ENCODE measurements at places on chromosomes 6 and 20. TPM values are rescaled to one million over a fixed set of nuclear protein-coding genes. Genes with fewer than 3 reads are reported as not detected.

DNA sequence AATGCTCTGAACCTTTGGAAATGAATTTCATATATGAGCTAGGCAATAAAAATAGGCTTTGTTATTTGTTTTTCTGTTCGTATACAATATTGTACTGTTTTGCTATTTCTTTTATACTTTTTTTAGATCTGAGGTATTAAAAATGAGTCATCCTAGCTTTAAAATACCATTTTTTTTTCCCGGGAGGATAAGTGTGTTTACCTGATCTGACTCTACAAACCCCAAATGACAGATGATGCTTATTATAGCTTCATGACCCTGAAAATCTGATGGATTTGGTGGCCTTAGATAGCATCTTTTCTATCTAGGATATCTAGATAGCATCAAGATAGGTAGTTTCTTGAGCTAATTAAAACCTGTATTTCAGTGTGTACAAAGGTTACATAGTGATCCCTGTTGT, 206.4 kb downstream of the DTNBP1 start:
- no peak for DNase-seq

DNA sequence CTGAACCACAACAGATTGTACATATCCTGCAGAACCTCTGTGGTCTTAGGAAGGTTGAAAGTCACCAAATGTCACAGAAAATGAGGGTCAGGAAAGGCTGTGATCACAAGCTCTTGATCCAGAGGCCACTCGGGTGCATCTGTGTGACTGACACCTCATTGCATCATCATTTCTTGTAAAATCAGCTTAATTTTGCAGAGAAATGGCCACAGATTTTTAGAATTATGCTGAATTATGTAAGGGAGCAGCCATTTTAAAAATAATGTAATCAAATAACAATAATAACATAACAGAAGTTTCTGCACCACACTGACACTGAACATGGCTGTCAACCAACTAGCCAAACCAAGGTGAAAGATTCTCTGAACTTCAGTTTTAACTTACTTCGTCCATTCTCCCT, 32.5 kb upstream of the PRND start:
- DNase-seq: no peak

GRCh38 chr20:62276439-62276838, 26.4 kb upstream of the ADRM1 start:
- peak; percentile 56 for DNase-seq

DNA sequence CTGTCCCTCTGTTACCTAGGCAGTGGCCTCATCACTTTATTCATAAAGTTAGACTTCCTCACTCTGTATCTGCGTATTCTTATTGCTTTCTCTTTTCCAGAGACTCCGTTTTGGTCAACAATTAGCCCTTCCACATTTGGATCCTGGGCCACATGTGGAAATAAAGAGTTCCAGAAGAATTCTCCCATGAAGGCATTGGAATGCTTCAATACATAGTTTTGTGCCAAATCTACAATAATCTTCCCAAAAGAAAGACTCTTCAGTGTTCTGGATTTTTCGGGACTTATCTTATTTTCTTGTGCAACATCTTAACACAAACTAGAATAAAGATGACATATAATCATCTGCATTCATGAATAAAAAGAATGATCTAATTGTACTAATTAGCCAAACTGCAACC, 187.7 kb upstream of the BMP2 start:
- no peak for DNase-seq

DNA sequence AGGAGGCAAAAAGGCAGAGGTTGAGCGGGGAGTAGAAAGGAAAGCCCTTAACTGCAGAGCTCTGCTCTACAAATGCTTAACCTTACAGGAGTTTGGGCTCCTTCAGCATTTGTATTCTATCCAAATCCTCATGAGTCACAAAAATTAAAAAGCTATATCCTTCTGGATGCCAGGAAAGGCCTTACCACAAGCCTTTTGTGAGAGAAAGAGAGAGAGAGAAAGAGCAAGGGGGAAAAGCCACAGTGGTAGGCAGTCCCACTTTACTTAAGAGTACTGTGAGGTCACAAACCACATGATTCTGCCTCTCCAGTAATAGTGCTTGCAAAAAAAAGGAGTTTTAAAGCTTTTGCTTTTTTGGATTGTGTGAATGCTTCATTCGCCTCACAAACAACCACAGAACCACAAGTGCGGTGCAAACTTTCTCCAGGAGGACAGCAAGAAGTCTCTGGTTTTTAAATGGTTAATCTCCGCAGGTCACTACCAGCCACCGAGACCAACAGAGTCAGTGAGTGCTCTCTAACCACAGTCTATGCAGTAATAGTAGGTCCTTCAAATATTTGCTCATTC, at the start of gene RUNX2:
TSS of gene RUNX2 (plus strand) at position 375 of the 567 bp plus-strand sequence. CDS start 397 bp downstream, outside the sequence.
- no peak for DNase-seq

DNA sequence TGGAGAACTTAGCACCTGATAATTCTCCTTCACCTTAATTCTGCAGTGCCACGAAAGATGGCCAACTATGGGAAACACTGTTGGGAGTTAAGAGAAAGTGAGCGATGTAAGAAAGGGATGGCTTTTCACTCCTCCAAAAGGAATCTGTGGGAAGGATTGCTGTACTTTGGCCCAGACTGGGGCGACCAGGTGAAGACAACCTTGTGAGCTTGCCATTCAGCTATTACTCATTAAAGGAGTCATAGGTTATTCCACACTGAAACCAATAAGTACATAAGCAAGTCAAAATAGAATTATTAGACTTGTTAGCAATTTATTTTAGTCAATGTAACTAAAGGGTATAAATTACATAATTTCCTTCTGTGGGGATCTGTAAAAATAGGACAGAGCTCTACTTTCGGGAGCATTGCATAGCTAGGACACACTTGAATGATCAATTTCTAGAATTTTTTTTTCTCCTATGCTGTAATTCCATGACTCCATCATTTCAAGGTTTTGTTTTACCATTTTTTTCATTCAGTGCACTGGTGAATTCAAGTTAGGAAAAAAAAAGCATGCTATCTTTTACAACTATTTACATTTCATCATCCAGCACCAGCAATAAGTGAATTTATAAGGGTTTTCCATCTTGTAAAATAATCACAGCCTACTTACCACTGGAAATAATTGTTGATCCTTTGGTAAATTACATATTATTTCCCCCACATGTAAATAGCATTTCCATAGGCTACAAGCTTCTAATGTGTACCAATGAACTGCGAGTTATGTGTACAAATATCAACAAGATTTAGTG, 231.7 kb downstream of the SIM1 start:
- DNase-seq: no peak

DNA sequence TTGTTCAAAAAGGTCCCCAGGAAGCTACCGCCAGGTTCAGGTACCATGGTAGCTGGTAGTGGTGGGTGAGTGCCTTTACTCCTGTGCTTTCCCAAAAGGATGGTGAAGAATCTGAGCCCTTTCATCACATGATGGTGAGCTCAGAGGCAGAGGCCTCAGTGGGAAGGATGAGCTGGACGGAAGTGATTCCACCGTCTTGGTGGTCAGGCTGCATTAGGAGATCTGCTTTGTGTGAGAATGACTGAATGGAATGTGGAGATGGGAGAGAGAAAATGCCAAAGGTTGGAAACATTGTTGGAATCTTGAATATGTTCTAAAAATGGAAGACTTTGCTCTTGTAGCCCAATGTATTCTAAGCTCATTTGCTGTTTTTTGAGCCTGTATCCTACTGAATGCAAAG, 108.1 kb upstream of the SCP2D1 start:
- DNase-seq: no peak

DNA sequence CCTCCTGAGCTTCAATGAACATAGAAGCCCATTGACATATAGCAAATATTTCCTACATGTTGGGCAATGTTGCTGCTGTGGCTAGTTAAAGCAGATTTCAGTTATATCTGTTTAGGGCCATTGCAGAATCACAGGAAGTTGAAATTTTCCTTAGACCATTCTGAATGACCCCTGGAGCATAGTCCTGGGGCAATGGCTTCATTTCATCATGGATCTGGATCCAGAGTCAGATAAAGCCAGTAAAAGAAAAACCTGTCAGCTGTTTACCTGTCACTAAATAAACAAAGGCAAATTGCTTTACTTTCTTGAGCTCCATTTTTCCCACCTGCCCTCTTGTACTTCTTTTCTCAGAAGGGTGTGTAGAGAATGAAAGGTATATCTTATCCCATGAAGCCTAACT, 494.0 kb upstream of the MAP3K7 start:
- no peak for DNase-seq

GRCh38 chr20:20231528-20232298, 136.2 kb upstream of the INSM1 start:
- DNase-seq: no peak

Gene ERGIC3
- 115 TPM for total RNA-seq

Gene SLC24A3
- 0.26 TPM for total RNA-seq

Gene MAFB
- 62.1 TPM for total RNA-seq

Gene PLCB4
- total RNA-seq: 14.7 TPM
